ENCODE measurements at places on chromosomes 2 and 18.

- no peak for DNase-seq
Measured at GRCh38 chr2:186733414-186733813, 39.6 kb downstream of the FAM171B start.

GRCh38 chr2:11492720-11493119, 26.8 kb upstream of the E2F6 start:
- DNase-seq: peak; percentile 12

- peak; percentile 7 for DNase-seq
Measured at GRCh38 chr2:226352941-226353560, 446.6 kb downstream of the IRS1 start.

DNA sequence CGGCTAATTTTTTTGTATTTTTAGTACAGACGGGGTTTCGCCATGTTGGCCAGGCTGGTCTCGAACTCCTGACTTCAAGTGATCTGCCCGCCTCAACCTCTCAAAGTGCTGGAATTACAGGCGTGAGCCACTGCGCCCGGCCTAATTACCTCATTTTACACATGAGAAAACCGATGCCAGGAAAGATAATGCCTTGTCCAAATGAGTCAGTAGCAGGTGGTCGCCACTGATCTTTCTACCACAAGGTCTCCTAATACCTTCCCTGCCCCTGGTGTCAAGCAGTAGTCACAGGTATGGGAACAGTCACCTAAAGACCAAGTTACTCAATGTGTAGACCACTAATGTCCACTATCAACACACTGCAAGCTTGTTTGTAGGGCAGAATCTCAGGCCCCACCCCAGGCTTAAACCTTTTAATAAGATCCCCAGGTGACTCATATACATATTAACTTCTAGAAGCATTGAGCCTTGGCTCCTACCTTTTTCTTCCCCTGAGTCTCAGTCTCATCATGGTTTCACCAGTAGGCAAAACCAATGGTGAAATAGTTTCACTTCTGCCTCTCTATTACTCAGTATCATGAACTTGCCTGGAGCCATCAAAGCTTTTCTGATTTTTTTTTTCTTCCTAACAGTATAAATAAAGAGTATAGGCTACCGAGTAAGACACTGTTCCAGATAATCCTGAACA, 6.9 kb upstream of the EPB41L5 start:
- DNase-seq: no peak

DNA sequence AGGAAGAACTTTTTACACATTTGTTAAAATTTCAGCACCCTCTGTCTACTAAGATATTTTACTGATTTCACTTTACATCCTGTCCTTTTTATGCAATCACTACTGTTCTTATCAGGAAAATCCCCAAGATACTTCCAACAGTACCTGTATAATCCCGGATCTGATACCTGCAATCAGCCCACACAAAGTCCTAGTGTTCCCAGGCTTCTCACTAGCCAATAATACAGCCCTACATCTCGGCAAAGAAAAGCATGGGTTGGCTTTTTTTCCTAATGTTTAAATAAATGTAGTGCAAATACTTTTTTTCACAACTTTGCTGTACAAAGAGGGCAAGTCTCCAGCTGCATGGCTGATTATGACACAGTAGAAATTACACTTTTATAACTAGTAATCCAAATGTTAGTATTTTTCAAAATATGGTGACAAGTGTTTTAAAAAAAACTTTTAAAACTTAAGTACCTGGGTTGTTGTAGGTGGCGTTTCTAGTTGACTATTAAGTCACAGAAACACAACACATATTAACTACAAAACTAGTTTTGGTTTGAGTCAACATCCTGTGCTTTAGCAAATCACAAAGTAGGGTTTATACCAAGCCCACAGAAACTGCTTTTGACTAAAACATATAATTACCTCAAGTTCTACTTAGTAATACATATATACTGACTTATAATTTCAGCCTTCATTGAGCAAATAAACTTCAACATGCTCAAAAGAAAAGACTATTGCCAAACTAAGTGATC, 19.5 kb downstream of the CNOT11 start:
- DNase-seq: no peak

GRCh38 chr2:191171708-191172355, 21.0 kb upstream of the STAT4 start:
- no peak for DNase-seq

DNA sequence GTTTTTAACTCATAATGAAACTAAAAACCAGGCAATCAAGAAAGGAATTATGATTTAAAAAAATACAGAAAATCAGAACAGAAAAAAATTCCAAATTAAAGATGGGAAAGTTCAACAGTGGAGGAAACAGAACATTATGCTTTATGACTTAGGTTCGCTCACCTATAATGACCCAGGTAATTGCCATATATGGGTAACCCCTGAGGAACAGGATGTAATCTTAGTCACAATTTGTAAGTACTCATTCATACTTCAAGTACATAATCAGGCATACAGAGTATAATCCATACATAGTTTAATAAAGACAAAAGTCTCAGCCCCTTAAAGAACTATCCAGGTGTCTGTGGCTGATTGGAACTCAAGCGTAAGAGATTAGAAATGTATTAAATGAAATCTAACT, 159.6 kb downstream of the AFF3 start:
- DNase-seq: no peak

GRCh38 chr2:74593826-74594772, 39.6 kb downstream of the DOK1 start:
- DNase-seq: peak; percentile 45

DNA sequence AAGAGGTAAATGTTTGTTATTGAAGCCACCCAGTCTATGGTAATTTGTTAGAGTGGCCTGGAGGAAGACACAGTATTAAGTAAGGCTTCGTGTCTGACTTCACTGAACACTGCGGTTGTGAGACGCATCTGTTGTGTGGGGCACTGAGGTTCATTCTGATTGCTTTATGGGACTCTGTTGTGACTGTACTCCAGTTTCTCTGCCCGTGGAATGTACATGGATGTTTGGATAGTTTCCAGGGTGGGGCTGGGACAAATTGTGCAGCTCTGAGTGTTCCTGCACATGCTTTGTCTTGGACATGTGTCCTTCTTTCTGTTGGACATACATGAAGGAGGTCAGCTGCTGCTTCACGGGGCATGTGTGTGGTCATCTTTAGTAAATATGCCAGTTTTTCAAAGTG, 58.6 kb downstream of the ODC1 start:
- DNase-seq: no peak

DNA sequence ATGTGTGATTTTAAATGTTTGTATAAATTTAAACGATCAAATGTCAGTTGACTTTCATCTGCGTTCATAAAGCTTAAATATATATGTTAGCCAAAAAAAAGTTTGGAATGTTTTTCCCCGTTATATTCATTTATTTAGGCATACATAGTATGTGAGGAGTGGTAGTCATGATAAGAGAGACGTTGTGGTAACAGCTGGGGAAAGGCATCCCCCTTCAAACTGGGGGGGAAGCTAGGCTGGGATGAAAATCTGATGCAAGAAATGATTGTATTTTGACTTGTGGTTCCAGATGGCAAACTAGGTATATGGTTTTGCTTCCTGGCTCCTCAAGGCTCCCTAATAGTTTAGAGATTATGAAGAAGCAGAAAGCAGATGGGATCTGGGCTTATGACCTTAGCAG, 30.1 kb downstream of the ITGA6 start:
- DNase-seq: peak; percentile 97

GRCh38 chr2:221500501-221501209, 71.4 kb downstream of the EPHA4 start:
- DNase-seq: no peak
